NCI-H524 treated with DMSO at 0.1 percent for 48 hours (cell line): ENCODE measurements at places on chromosomes 1 and 21.

DNA sequence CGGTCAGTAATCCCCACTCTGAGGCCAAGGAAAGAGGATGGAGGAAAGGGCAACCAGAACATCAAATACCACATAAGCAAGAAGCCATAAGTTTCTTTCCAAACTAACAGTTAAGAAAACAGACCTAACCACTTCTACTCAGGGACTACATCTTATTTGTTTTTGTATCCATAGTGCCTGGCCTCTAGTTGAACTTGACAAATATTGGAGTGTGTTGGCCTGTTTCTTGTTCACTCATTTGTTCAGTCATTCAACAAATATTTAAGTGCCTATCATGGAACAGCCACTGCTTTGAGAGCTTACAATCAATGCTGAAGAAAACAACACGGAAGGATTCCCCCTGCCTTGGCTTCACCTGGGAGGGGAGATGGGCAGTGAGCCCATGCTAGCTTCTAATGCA lies 69.7 kb downstream of the ST6GALNAC3 start:
- DNase-seq = no peak

DNA sequence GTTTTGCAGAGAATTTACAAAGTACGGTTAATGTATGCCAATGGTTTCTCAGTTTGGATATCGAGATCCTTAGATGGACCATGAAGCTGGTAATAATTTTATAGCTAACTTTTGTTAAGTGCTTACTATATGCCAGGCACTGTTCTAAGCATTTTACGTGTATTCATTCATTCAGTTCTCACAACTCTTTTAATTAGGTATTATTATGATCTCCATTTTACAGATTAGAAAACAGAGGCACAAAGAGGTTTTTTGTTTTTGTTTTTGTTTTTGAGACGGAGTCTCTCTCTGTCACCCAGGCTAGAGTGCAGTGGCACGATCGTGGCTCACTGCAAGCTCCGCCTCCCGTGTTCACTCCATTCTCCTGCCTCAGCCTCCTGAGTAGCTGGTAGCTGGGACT lies 7.2 kb downstream of the RPRD2 start:
- DNase-seq = no peak

DNA sequence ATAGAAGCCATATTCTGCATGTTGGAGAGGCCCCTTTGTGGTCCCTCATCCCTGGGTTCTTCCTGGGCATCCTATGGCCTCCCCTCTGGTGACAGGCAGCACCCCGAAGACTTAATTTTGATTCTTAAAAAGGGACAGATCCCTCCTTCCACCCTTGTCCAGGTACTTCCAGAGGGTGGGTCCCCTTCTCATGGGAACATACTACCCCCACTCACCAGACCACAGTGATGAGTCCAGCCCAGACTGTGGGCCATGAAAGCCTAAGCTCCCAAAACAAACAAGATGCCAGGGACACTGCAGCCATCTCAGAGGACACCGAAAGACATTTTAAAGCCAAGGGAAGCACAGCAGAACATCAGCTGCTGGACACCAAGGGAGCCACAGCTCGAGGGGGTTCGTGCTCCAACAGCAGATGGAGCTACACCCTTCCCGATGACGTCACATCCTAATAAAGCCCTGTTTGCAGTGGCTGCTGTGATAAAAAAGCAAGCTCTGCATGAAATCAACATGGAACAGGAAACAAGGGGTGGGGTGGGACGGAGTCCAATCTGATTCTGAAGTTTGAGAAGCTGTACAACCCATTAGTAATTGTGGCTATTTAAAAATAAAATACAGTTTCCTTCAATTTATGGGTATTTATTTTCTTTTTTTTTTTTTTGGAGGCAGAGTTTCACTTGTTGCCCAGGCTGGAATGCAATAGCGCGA lies 32.4 kb downstream of the GNB1 start:
- no peak for DNase-seq

DNA sequence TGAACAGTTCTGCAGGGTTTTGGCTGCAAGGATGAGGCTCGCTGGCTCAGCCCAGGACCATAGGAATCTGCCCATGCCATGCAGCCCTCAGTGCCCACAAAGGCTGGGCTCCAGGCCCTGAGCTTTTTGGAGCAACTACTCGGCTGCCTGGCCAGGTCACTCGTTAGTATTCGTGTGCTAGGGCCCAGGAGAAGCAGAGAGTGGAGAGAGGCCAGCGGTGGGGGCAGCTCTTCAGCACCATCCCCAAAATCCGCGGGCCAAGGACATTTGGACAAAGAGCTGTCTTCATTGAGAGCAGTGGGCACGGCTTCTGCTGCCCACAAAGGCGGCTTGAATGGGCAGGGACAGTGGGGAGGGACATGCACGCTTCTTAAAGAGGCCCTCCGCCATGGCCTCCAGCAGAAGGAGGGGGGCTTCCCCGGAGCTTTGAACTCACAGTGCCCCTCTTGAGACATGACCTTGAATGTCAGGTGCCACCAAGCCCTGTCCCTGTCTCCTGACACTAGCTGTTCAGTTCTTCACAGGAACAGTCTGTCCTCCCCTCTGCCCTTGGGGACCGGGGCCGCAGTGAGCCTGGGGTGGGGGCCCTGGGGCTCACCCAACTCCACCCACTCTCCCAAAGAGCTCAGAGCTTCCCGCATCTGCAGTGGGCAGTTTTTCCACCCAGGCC lies 106.1 kb upstream of the ARHGEF16 start:
- no peak for DNase-seq

GRCh38 chr1:47181955-47182675 lies 7.7 kb downstream of the PDZK1IP1 start:
- no peak for DNase-seq

- DNase-seq = no peak
Measured at GRCh38 chr21:42541618-42542017, 28.0 kb downstream of the SLC37A1 start.
